ENCODE measurements at places on chromosomes 7 and 10. TPM values are rescaled to one million over a fixed set of nuclear protein-coding genes. Genes with fewer than 3 reads are reported as not detected.

The BRAT1 gene
- total RNA-seq, result 72.9 TPM

The ZNF503 gene
- 15.9 TPM for total RNA-seq

The HKDC1 gene
- total RNA-seq, result 5.9 TPM

The CTAGE4 gene
- not detected for total RNA-seq

DNA sequence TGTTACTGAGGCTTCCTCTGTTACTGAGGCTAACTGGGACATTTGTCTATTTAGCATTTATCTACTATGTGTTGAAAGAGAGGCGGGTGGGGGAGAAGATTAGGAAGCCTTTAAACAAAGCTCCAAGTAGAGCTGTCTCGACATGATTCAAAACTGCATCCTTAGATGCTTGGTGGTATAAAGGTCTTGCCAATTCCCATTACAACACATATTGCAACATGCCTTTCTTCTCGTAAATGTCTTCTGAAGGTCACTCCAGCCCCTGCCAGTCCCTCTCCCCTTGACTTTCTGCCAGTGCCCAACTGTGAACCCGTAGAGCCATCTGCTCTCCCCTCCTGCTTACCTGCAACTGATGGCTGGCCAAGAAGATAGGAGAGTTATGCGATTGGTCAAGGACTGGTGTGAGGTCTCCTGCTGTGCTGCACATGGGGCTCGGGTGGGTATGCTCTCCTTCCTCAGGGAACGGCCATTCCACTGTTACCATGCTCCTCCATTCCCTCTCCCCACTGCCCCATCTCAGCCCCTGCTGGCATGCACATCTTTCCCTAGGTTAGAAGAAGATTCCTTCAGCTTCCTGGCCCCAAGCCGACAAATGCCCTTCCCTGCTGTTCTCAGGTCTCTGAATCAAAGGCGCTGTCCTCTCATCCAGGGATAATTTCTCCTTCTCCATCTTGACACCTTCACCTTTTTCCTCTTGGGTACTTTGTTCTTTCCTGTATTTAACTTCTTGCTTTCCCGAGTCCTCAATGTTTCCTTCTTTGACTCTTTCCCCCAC, 43.6 kb upstream of the ZNF32 start:
- peak; percentile 27 for DNase-seq

GRCh38 chr7:130473289-130473688, 18.6 kb upstream of the MEST start:
- DNase-seq, result no peak
